Uterus (tissue), 4 donors: ENCODE measurements at places on chromosomes 1 and 21. TPM values are rescaled to one million over a fixed set of nuclear protein-coding genes. Genes with fewer than 3 reads are reported as not detected.

The CTTNBP2NL gene
- total RNA-seq, result 60.5 TPM

The HFM1 gene
- 25.3 TPM for total RNA-seq

The CLCA4 gene
- total RNA-seq, result under 0.01 TPM

DNA sequence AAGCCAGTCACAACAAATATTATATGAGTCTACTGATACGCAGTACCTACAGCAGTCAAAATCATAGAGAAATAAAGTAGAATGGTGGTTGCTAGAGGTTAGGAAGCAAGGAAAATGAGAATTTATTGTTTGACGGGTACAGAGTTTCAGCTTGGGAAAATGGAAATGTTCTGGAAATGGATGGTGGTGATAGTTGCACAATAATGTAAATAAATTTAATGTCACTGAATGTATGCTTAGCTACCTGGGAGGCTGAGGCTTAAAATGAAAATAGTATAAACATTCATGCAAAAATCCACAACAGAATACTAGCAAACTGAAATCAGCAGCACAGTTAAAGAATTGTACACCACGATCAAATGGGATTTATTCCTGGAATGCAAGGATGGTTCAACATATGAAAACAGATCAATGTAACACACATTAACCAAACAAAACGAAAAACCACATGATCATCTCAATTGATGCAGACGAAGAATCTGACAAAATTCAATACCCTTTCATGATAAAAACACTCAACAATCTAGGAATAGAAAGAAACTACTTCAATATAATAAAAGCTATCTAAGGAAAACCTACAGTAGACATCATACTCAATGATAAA is 10.7 kb downstream of the TUT4 start:
- DNase-seq, result no peak

DNA sequence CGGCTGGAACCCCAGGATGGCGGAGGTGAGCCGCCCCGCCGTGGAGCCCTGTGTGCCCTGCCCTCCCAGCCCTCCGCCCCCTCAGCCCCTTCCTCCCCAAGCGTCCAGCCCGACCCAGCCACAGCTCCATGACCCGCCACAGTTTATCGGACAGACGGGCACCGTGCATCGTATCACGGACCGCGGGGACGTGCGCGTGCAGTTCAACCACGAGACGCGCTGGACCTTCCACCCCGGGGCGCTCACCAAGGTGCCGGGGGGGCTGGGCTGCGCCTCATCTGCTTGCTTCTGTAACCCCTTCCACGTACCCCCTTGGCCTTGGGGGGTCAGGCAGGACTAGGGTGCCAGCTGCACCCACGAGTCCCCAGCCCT is 6.6 kb upstream of the MMP23B start:
- no peak for DNase-seq

GRCh38 chr1:200889571-200889970 is 5.1 kb upstream of the INAVA start:
- no peak for DNase-seq
